Activated T-helper 1 cell treated with anti-CD3 and anti-CD28 coated beads, Interleukin-2, amount 50 U/mL, for 16 hours (primary cell): ENCODE measurements at places on chromosomes 12 and 14.
A peak's percentile ranks its signal among the peaks of the same experiment; 100 is the strongest.

- no peak for DNase-seq
Observed at GRCh38 chr12:27180906-27181505, 63.1 kb upstream of the STK38L start.

DNA sequence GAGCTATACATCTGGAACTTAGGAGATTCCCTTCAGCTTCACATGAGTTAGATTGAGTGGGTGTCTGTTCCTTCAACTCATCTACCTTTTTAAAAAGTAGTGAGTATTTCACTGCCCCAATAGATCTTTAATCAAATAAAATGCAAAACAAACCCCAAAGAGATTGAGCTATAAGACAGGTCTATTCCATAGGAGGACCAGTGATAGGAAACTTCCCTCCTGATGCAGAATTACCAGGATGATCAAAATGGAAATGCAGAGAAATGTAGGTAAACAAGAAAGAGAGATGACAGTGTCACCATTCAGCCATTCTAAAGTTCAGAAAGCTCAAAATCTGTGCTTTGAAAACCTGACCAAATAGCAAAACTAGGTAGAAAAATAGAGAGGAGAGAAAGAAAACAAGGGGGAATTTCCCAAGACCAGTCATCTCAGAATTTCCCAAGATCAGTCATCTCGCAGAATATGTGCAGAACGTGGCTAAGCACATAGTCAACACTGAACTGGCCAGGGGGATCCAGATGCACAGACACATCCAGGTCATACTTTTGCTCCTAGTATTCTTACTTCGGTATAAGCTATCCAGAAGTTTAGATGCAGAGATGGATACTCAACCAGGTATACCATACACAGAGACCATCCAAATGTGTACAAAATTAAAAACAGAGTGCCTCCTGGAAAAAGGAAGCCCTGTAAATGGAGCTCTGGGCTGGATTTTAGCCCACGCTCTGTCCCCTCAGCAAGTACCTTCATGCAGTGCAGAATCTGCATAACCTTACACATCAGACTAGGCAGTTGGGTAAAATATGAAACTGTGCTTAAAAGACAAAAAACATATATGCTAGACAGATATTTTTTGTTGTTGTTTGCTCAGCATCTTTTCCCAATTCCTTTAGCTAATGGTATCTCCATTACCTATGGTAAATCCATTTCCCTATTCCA, 27.4 kb downstream of the SLC41A2 start:
- DNase-seq: no peak

DNA sequence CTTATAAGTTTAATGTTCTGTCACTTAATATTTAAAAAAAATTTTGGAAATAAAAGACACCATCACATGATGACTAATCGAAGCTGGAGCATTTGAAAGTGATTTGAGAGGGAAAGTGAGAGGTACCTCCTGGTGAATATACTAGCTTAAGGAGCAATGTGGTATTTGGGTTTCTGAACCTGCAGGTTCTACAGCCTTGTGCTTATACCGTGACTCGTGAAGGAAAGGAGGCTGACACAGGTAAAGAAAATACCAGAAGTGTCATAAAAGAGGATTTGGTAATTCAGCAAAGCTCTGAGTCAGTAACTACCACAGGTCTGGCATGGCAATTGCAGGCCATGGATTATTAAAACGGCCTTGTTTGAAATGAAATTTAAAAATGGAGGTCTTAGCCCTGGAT, 151.0 kb downstream of the SLC38A4 start:
- DNase-seq: no peak

DNA sequence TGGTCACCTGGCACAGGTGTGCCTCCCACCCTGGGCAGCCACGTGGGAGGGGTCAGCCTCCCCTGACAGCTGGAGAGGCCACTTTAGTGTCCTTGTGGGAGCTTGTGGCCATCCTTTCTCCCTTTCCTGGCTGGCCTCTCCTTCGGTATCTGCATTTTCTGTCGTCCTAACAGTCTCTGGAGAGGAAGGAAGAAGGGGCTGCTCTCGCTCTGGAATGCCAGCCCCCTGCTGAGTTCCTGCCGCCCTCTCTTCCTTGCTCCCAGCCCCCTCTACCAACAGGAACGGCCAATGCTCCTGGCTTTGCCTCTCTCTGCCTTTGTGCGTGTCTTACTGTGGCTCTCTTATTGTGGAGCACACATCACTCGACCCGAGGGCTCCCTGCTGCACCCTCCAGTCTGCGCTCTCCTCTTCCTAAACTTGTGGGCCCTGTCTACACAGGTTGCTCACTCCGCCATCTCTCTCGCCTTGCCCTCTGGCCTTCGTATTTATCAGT, 70.8 kb downstream of the FBXL14 start:
- DNase-seq: no peak

GRCh38 chr12:1830981-1831963, 10.9 kb downstream of the LRTM2 start:
- no peak for DNase-seq

GRCh38 chr12:28699029-28699428, 450.0 kb upstream of the FAR2 start:
- DNase-seq: no peak

- DNase-seq: no peak
Observed at GRCh38 chr12:56957229-56958052, at the start of gene RDH16. TSS of gene RDH16 (minus strand) at chr12:56957608. CDS start at chr12:56957462, 146 bp downstream.

- no peak for DNase-seq
Observed at GRCh38 chr12:3040663-3041544, 36.3 kb upstream of the TSPAN9 start.

GRCh38 chr14:50773632-50774541, 57.1 kb downstream of the NIN start:
- DNase-seq: no peak

DNA sequence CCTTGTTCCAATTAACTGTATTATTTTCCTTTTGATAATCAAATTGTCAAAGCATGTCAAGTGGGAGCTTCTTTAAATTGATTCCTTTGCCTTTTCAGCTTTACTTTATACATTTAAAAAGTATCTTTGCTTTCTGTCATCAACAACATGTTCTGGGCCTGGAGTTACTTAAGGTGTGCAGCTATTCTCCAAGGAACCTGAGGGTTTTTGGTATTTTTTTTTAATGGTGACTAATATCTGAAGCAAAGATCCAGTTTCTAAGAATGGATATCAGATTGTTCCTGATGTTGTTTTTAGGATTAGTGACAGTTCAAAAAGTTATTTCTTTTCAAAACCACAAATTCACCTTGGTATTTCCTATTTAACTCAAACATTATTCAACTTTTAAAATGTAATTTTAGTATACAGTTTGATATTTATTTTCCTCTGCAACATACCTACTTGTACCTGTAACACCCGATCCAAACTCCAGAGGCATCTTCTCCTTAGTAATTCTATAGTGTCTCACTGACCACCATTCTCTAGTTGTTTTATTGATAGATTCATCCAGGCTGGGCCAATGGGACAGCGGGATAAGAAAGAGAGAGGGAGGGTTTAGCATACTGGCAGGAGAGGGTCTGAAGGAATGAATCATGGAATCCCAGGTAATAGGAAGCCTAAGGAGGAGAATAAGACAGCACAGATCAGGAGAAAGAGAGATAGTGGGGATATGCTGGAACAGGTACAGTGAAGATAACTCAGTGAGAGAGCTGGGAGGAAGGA, 3.1 kb downstream of the CBLN3 start:
- DNase-seq: no peak

- DNase-seq: no peak
Observed at GRCh38 chr14:89269404-89269803, 147.6 kb downstream of the FOXN3 start.

GRCh38 chr12:120498870-120499515, 3.1 kb downstream of the DYNLL1 start:
- DNase-seq: no peak

DNA sequence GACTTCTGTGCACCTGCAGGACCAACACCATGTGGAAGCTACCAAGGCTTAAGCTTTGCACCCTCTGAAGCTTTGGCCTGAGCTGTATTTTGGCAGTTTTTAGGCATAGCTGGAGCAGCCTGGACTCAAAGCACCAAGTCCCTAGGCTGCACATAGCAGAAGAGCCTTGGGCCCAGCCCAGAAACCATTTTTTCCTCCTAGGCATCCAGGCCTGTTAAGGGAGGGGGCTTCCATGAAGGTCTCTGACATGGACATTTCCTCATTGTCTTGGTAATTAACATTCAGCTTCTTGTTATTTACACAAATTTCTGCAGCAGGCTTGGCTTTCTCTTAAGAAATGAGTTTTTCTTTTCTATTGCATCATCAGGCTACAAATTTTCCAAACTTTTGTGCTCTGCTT, 475.8 kb upstream of the FLRT2 start:
- DNase-seq: no peak

DNA sequence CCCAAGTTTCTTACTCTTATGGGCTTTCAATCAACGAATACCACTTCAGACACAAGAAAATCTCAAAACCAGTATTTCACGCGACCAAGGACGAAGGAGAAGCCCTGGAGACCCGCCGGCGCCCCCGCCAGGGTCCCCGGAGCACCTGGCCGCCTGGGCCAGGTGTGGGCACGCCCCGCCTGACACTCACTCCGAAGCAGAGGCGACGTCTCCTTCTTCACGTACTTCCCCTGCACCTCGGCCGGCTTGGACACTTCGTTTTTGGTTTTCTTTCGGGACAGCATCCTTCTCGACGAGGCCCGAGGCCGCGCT, 466 bp downstream of the SAV1 start:
- DNase-seq: peak; percentile 4

DNA sequence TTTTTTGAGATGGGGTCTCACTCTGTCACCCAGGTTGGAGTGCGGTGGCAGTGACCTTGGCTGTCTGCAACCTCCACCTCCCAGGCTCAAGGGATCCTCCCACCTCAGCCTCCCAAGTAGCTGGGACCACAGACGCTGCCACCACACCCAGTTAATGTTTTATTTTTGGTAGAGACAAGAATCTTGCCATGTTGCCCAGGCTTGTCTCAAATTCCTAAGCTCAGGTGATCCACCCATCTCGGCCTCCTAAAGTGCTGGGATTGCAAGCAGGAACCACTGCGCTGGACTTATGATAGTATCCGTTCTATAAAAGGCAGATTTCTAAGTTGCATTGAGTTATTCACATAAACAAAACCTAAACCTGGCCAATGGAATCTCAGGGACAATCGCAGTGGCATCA, 321.1 kb upstream of the PRICKLE1 start:
- no peak for DNase-seq

DNA sequence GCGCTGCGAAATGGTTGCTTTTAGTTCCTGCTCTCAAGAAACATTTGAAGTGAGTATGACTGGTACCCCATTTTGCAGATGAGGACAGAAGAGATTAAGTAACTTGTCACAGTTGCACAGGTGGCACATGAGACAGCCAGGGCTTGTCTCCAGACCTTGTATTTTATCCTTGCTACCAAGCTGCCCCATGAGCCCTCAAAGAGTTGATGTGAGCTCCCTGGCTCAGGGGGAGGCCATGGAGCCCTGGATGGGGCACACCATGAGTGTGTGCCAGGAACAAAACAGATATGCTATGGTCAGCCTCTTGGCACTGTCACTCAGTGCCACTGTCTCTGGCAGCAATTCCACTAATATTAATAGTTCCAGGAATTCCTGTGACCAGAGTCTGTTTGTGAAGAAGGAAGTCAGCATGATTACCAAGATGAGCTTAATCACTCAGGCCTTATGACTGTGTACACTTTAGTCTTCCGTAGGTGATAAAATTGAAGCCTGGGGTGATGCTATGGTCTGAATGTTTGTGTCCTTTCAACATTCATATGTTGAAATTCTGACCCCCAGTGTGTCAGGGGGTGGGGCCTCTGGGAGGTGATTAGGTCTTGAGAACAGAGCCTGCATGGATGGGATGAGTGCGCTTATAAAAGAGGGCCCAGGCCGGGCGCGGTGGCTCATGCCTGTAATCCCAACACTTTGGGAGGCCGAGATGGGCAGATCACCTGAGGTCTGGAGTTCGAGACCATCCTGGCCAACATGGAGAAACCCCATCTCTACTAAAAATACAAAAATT, 806.8 kb downstream of the AACS start:
- DNase-seq: no peak

- DNase-seq: no peak
Observed at GRCh38 chr14:90281261-90281660, 24.9 kb downstream of the PSMC1 start.

DNA sequence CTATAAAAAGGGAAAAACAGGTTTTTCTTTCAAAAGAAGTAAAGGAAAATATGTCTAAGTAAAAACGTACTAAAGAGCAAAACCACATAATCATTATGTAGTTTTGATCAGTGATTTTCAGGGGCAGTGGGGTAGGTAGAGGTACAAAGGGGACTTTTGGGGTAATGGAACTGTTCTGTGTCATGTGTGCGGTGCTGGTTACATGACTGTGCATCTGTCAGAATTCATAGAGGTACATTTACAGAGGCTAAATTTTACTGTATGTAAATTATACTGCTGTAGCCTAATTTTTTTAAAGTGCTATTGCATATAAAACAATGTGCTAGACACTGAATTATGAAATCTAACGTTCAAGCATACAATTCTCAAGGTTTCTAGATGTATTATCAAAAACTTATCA, 2.0 kb downstream of the ESR2 start:
- DNase-seq: no peak

GRCh38 chr12:122533856-122534255, 6.8 kb downstream of the KNTC1 start:
- no peak for DNase-seq

DNA sequence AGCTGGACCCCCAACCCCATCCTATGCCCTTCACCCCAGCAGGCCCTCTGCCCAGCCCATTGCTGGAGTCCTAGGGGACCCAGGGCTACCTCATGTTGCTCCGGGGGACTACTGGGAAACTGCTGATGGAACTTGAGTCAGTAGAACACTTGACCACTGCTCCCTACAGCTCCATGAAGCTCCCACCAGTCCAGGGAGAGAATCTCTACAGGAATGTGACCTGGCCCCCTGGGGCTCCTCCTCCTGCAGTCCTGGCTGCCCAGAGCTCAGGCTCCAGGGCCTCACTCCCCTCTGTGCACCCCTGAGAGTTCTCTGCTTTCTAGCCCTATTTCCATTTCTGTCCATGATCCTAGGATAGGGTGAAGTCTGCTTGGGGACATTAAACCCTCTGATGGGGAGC, 10.8 kb upstream of the AQP2 start:
- no peak for DNase-seq

GRCh38 chr14:60509438-60510253, 700 bp downstream of the SIX6 start:
- DNase-seq: no peak

- no peak for DNase-seq
Observed at GRCh38 chr12:19186722-19187661, 57.5 kb downstream of the PLEKHA5 start.
